ENCODE measurements at places on chromosomes 3 and 15.

GRCh38 chr3:55868347-55868746 is 381.2 kb upstream of the WNT5A start:
- DNase-seq, result no peak

DNA sequence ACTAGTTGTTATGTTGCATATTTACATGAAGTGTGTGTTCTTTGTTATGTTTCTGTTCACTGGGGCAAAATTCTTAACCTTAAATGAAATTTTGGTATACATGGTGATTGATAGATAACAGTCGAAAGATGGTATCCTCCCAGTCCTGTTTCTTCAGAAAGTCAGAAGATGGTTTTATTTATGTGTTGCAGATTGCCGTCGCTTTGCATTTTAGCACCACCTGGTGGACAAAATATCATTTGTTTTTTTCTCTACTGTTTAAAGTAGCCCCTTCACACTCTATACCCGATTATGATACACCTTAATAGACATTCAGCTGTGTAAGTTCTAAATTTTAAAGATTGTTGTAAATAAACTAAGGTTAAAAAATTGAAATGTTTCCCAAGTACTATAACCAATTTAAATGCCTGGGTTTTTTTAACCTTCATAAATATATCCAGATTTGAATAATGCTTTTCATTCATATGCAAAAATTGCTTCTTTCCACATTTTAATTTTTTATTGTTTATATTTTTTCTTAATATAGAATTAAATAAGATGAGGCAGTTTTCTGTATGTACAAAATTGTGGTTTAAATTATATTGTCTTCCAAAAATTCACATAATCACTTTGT is 152.2 kb downstream of the ALCAM start:
- DNase-seq, result peak; percentile 66

DNA sequence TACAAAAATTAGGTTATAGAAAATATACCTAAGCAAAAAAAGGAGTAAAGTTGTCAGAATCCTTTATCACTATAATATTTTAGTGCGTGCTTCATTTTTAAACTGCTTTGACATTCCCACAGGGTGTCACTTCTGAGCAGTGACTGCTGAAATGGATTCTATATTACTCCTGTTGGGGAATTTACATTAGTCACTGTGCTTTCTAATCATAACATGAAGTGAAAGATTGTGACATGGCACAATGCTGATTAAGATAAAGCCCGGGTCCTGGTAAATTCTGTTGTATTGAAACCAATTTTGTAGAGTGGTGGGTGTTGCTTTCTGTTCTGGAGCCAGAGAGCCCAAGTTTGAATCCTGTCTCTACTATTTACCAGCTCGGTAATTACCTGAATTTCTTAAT is 36.4 kb upstream of the EHHADH start:
- no peak for DNase-seq

- no peak for DNase-seq
These were observed 221.0 kb upstream of the IGF1R start for GRCh38 chr15:98427321-98427720.

- no peak for DNase-seq
These were observed 17.8 kb upstream of the THUMPD3 start for GRCh38 chr3:9345041-9345440.

GRCh38 chr15:25332306-25332705 is 106.5 kb downstream of the UBE3A start:
- no peak for DNase-seq

DNA sequence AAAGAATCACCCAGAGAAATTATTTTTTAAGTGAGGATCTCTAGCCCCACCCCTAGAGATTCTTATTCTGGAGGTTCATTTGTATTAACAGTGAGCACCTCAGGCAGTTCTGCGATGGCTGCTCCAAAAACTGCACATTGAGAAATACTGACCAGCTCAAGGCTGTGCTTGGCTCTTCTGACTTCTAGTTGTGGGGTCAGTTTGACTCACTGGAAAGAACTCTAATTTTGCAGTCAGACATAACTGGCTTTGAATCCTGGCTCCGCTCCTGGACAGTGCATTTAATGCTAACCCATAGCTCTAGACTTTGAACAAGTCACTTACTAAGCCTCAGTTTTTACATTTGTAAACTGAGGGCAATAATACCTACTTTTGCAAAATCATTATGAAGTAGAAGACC is 123.6 kb upstream of the SKOR1 start:
- DNase-seq, result no peak

DNA sequence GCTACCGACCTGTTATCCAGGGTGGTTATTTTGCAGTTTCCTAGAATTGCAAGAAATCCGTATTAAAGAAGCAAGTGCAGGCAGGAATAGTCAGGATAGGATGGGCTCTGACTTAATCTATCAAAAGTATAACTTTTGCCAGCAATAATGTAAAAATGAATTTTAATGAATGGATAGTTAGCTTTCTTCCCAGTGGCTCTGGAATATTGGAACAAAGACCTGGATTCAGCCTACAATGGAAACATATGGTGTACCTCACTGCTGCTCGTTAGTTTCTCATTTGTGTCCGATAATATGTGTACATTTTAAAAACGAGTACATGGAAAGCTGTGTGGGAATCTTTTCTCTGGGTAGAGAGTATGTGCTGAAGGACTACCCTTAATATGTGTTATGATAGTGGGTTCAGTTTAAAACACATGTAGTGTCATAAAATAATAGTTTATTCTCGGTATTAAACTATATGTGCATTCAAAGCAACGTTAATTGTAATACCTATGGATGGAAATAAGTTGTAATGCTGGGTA is 805 bp downstream of the SERPINI1 start:
- no peak for DNase-seq

GRCh38 chr3:39668420-39668819 is 141.0 kb upstream of the MYRIP start:
- DNase-seq, result peak; percentile 4

- no peak for DNase-seq
These were observed 103.3 kb downstream of the PCCB start for GRCh38 chr3:136353461-136353860.

DNA sequence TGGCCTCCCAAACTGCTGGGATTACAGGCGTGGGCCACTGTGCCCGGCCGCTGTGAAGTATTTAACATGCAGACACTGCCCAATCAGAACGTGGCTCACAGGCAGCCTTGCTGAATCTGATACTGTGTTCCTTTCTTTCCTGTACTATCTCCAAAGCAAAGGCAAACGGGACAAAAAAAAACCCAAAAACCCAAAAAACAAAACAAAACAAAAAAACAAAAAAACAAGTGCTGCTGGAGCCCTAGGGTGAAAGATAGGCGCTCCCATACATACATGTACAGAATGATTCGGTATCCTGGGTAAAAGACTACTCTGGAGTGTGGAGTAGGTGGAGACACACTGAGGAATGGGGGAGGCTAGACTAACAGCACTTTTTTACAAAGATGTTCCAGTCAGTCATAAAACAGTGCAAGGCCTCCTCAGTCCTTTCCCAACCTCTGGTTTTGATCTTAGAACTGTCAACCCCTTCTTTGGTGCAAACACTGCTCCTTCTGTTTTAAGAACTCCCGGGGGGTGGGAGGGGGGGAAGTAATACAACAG is 7.7 kb upstream of the MAP1A start:
- no peak for DNase-seq

- no peak for DNase-seq
These were observed 6.8 kb downstream of the RAB6B start for GRCh38 chr3:133888726-133889340.

DNA sequence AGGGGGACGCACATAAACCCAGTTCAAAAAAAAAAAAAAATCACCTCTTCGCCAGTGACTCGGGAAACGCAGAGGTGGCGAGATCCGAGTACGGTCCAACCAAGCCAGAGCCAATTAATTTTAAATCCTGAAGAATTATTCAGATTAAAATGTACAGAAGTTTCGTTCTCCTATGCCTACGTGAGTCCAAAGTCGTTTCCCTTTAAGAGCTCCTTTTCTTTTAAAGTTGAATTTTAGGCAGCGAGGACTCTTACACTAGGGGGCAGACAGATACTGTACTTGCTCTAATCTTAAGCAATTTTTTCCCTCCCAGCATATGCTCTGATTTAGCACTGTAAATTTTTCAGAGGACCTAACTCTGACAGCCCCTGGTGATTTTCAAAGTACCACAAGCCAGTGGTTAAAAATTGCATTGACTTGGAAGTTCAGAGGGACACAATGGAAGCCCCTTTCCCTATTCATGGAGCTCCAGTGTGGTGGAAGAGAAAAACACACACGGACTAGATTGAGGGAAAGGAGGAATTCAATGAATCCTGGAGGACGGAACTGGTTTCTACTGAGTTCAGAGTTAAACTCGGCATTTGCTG is 3.3 kb upstream of the NR2F2 start:
- peak; percentile 86 for DNase-seq

- no peak for DNase-seq
These were observed 74.1 kb downstream of the SLCO3A1 start for GRCh38 chr15:91927585-91927984.

- DNase-seq, result no peak
These were observed 166.9 kb downstream of the UACA start for GRCh38 chr15:70596354-70597055.

- DNase-seq, result no peak
These were observed 43.7 kb upstream of the PRICKLE2 start for GRCh38 chr3:64268926-64269325.

GRCh38 chr15:57286446-57287122 is 89.7 kb upstream of the CGNL1 start:
- no peak for DNase-seq

- no peak for DNase-seq
These were observed 29.6 kb downstream of the STAC start for GRCh38 chr3:36409862-36410261.

DNA sequence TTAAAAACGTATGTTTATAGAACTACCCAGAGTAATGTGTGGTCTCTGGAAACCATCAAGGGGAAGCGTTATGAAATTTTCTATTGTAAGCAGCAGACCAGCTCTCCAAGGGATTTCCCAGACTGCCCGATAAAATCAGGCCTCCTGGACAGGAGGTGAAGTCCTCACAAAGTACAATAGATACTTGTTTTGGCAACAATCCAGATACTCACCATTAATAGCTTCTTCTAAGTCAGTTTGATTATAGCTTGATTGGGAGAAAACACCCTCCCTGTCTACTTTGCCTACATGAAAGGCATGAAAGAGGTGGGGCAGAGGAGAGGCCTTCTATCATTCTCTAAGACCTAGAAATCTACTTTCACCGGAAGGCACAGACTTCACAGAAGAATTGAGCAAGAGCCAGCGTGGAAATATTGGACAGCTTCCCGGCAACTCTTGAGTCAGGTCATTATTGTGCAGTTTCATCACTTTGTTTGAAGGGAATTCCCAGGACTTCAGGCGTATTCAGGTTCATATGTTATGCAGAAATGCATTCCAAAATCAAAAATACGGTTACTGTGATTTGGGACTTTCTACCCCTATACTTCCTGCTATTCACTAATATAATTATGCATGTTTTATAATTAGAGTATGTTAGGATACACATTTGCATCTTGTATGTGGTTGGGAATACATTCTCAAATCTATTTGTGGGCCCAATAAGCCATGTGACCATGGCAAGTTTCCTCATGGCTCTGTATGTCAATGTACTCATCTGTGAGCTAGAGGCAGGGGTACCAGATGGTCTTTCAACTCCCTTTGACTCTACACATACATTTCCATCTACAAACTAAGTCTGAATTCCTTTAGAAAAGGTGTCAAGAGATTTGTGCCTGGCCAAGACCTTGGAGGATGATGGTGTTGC is 103.5 kb downstream of the CD47 start:
- peak; percentile 94 for DNase-seq

- no peak for DNase-seq
These were observed 26.9 kb downstream of the MKRN2OS start for GRCh38 chr3:12518261-12519028.

- DNase-seq, result no peak
These were observed 7.9 kb upstream of the EOMES start for GRCh38 chr3:27729748-27730611.

DNA sequence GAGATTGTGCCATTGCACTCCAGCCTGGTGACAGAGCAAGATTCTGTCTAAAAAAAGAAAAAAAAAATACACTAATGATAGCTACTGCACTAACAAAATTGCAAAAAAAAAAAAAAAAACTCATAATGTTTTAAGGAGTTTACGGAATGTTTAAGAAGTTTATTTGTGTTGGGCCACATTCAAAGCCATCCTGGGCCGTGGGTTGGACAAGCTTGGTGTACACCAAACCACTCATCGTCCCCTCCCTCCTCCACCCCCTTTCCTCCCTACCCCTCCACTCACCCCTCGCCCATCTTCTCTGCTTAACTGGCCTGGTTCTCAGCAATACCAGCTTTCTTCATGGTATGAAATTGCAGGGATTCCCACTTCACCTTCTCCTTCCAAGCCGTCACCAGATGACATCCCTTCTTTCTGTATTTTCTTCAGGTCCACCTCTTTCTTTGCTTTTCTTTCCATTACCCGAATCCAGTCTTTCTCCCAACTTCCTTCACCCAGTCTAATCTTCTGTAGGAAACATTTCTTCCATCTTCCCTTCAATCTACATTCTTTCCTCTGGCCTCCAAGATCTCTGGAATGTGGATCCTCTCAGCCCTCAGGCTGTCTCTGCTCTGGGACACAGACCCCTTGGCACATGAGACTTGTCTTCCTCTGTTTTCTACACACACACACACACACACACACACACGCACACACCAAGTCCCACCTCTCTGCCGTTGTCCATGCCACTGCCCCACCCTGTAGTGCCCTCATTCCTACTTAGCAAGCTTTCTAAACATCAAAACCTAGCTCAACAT is 3.5 kb upstream of the MESP1 start:
- no peak for DNase-seq

GRCh38 chr15:49558929-49559328 is 61.7 kb downstream of the FAM227B start:
- DNase-seq, result no peak

- DNase-seq, result no peak
These were observed 99.2 kb upstream of the LRRN1 start for GRCh38 chr3:3699816-3700633.

DNA sequence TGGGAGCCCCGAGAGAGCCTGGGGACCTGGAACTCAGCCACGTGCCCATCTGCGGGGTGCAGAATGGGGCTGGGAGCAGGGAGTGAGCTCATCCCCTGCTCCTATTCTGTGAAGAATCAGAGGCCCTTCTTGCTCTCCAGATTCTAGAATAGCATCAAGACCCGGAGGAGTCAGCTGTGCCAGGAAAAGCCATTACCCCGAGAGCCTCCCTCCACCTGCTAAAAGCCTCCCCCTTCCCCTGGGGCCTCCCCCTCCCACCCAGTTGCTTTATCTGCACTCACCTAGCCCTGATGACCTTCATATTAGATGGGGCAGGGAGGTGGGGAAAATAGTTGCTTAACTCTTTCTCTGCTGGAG is 23.1 kb downstream of the CCDC33 start:
- DNase-seq, result no peak

GRCh38 chr3:169634618-169635236 is 28.8 kb downstream of the MECOM start:
- no peak for DNase-seq
